ENCODE measurements at places on chromosomes 5 and 9.

GRCh38 chr5:174300118-174300940 lies 254.8 kb downstream of the NSG2 start:
- DNase-seq: no peak

DNA sequence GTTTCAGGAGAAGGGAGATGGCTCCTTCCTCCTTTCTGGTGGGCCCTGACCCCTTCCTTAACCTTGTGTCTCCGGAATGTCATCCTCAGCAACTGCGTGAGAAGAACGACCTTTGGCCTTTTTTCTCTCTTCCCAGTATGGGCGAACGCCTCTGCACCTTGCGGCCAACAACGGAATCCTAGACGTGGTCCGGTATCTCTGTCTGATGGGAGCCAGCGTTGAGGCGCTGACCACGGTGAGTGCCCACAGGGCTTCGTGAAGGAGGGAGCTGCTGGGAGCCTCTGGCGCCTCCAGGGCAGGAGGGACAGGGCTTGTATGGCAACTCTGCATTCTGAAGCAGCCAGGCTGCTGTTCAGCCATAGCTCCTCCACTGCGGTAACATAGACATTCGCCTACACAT lies 68.0 kb upstream of the CTSL start:
- DNase-seq: no peak

DNA sequence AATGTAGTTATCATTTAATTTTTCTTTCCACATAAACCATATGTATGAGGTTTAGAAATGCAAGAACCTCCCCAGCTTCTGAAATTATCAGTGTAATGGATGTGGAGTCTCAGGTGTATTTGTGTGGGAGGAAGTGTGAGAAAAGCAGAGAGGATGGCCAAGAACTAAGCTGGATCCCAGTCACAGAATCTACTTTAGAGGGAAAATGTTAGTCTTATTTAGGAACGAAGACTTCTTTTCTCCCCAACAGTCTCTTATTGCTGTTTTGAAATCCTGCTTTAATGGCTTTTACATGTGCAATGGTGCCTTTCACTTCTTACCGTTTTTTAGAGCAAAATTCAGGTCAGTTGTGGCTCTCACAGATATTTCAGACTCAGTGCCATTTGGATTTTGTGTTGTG lies 3.0 kb downstream of the EQTN start:
- DNase-seq: no peak

DNA sequence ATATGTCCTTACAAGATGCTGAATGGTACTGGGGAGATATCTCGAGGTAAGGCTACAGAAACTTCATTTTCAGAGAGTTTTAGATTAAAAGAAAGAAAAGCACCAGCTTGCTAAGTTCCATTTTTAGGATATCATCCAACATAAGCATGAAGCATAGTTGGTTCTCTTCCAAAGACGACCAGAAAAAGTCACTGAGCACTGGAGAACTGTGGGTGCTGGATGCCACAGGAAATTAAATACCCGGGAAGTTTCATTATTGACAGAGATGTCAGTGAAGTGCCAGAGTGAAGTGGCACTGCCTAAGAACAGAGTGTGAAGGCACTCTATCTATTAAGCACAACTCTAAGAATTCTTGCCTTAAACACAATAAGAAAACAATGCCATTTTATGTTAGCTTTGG lies 76.8 kb downstream of the PIK3R1 start:
- DNase-seq: no peak

- DNase-seq: no peak
These were observed 978 bp upstream of the UBE2B start for GRCh38 chr5:134370311-134370870.

DNA sequence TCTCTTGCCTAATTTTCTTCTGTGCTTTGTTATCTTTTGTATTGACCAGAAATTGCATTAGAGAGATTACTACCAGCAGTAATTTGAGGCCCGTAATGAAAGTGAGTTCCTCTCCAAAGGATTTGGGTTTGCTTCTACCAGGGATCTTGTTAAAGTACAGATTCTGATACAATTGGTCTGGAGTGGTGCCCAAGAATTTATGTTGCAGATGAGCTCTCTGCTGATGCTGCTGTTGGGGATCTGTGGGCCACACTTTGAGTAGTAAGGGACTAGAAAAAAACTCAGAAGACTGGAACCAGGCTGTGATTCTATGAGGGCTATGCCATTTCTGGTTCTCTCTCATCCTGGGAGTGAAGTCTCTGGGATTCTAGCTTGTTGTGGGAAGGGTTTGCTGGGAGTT lies 192.2 kb downstream of the SEC61B start:
- DNase-seq: no peak

- DNase-seq: no peak
These were observed 507 bp upstream of the GPSM1 start for GRCh38 chr9:136326761-136327303.

DNA sequence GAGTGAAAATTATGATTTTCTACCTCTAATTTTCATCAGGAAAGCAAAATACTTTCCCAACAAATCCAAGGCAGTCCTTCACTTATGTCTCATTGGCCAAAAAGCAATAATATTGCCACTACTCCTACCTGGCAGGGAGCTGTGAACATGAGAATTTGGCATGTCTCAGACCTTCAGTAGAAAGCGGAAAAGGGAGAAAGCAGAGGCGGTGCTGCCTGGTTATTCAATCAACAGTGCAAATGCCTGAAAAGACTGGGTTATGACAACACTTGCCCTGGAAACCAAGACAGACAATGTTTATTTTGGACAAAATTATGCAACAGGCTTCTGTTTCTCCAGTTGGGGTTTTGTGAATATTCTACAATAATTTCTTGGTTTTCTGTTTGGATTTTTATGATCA lies 194.4 kb downstream of the TAF11L14 start:
- DNase-seq: no peak

DNA sequence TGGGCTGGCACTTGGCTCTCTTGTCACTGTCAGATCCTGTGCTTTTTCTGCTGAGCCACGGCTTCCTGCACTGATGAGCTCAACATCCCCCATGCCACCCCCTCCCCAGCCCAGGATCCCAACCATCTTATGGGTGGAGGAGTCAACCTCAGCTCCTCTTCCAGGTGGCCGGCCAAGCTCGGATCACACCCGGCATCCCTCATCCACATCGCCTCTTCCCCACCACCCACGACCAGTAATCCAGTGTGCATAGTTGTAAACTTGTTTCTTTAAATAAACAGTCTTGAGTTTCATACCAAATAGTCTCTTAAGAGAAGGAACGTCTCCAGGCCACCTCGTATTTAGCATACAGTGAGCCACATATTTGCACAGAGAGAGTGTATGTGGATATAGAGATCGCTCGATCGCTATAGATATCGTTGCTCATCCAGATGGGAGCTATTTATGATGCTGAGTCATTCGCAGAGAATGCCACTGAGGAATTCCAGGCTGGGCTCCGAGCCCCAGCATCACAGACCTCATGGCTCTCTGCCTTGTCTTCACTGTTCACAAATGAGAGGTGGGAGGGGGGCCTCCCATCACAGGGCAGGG lies 61.8 kb upstream of the CPLX2 start:
- no peak for DNase-seq

- DNase-seq: no peak
These were observed 96.2 kb upstream of the CCDC112 start for GRCh38 chr5:115392611-115393010.

GRCh38 chr9:115444959-115445358 lies 327.0 kb upstream of the TNC start:
- no peak for DNase-seq

DNA sequence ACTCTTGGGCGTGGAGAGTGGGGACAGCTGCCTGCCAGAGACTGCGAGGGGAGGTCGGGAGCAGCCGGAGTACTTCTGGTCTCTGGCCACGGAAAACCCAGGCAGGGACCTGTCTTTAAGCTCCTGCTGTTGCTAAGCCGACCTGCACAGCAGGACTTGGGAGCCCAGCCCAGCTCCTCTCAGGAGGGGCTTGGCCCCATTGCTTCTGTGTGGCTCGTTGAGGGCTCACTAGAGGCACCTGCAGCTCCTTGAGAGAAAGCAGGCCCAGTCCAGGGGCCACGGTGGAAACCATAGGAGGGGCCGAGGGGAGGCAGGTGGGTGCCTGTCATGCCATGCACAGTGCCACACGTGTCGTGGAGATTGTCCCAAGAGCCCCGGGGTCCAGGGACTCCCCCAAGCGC lies 3.3 kb upstream of the LCN2 start:
- DNase-seq: no peak
